ENCODE measurements at places on chromosomes 16 and 17. TPM values are rescaled to one million over a fixed set of nuclear protein-coding genes. Genes with fewer than 3 reads are reported as not detected.

The KRTAP9-4 gene
- polyA plus RNA-seq, result not detected

DNA sequence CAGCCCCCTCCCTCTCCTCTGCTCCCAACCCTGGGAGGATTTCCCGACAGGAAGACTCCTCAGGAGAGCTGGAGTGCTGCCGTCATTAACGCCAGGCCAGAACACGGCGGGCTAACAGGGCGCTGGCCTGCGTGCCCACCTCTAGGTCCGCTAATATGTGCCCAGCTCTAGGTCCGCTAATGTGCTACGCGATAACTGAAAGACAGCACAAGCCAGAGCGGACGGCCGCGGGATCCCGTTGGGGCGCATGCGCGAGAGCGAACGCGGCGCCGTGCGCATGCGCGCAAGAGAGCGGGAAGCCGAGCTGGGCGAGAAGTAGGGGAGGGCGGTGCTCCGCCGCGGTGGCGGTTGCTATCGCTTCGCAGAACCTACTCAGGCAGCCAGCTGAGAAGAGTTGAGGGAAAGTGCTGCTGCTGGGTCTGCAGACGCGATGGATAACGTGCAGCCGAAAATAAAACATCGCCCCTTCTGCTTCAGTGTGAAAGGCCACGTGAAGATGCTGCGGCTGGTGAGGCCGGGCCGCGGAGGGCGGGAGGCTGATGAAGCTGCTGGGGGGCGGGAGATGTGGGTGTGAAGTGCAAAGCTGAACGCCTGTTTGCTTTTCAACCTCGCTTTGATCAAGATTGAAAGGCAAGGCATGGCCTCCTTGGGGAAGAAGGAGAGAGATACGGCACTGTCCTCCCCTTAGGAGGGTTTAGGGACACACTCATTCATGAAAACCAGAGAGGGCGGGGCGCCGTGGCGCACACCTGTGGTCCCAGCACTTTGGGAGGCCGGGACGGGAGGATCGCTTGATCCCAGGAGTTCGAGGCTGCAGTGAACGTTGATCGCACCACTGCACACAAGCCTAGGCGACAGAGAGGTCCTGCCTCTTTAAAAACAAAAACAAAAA is at the start of gene CKLF:
Gene CKLF, plus strand, starts transcription at position 291 of the 892 bp plus-strand sequence. Its CDS starts 140 bp downstream, at position 431.
- DNase-seq, result peak; percentile 97

- no peak for DNase-seq
Measured at GRCh38 chr17:17121162-17121561, 78.9 kb downstream of the MPRIP start.

- no peak for DNase-seq
Measured at GRCh38 chr16:89723279-89724250, 2.2 kb downstream of the ZNF276 start.

DNA sequence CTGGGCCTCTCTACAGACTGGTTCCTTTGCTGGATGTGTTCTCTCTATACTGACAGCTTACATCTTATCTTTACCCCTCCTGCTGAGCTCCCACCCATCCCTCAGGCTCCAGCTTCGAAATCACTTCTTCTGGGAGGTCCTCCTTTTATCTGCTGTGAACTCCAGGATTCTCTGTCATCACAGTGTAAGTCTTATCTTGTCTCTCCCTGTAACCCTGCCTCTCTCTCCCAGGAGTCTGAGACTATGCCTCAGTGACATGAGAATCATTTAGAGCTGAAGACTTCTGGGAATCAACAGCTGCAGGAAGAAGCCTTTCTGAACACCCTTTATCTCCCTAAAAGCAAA is 148.1 kb upstream of the HS3ST3A1 start:
- DNase-seq, result no peak

GRCh38 chr17:46908068-46908737 is 14.8 kb upstream of the GOSR2 start:
- no peak for DNase-seq

DNA sequence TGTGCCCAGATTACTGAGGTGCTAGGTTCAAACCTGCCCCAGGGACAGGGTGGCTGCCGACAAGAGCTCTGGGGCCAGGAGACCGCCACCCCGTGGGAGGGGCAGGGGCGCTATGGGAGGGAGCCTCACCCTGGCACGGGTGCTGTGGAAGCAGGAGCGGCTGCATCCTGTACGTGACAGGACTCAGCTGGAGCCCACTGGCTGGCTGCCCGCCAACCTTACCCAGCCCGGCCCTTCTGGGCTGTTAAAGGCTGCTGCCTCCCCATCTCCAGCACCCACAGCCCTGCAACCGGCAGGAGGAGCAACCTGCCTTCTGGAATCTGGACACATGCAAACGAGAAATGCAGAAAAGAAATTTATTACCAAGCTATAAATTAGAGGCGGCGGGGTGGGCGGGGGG is 11.2 kb downstream of the PAM16 start:
- DNase-seq, result no peak

- DNase-seq, result no peak
Measured at GRCh38 chr16:30394592-30395154, 547 bp upstream of the ZNF48 start.

The RNF213 gene
- 102 TPM for polyA plus RNA-seq

DNA sequence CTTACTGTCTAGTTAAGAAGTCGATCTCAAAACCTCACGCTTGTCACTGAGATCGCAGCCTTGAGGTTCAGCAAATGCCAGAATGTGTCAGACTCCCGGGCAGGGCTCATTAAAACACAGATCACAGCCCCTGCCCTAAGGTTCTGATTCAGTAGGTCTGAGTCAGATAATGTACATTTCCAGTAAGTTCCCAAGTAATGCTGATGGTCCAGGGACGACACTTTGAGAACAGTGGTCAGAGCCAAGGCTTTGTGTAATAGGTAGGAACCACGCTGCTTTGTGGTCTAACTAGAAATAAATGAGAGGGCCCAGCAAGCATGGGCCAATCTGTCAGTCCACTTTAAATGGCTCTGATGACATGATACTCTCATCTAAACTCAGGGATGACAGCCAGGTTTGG is 228.6 kb downstream of the ZFHX3 start:
- no peak for DNase-seq

- no peak for DNase-seq
Measured at GRCh38 chr16:30491744-30492308, 19.3 kb downstream of the ITGAL start.

GRCh38 chr17:78114831-78115723 is 13.5 kb downstream of the TMC6 start:
- DNase-seq, result no peak

DNA sequence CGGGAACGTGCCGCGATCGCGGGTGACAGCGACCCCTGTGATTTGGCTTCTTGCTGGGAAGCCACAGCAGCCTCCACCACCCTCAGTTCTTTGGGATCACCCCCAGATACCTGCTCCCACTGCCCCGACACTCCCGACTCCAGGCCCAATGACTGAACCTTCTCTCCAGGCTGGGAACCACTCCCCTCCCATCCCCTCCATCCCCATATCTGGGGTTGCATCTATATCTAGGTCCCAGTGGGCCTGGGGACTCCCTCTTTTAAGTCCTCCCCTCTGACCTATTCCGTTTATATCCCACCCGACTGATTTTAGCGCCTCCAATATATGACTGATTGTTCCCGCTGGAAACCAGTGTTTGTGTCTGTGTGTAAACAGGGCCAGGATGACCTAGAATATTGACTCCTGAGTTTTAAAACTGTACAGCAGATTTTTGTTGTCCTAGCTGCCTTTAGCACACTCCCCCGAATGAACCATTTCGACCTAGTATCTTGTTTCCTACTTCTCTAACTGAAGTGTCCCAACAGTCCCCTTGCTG is 667 bp downstream of the PSMD3 start:
- DNase-seq, result no peak

The NPIPB6 gene
- polyA plus RNA-seq, result 2.4 TPM

The NME3 gene
- 26.1 TPM for polyA plus RNA-seq

DNA sequence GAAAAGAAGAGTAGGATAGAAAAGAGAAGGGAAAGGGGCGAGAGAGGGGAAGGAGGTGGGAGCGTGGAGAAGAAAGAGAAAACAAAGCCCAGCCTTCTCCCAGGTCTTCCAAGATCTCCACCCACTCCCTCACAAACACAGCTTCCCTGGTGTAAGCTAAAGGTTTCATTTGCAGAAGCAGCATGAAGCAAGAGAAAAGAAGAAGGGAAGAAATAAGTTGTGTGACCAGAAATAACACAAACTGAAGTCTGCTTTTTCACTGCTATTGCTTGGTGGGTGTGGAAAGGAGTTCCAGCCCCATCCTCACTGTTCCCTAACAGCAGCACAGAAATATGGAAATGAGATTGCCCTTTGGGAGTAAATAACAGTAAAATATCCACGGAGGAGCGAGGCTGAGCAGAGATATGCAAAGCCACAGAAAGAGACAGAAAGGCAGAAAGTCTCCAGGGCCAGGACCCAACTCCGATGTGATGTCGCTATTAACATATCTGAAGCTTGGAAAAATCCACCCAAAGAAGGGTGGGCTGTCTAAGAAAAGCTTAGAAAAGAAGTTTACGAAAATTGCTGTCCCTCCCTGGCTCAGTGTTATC is 10.3 kb upstream of the GAS7 start:
- DNase-seq, result no peak

DNA sequence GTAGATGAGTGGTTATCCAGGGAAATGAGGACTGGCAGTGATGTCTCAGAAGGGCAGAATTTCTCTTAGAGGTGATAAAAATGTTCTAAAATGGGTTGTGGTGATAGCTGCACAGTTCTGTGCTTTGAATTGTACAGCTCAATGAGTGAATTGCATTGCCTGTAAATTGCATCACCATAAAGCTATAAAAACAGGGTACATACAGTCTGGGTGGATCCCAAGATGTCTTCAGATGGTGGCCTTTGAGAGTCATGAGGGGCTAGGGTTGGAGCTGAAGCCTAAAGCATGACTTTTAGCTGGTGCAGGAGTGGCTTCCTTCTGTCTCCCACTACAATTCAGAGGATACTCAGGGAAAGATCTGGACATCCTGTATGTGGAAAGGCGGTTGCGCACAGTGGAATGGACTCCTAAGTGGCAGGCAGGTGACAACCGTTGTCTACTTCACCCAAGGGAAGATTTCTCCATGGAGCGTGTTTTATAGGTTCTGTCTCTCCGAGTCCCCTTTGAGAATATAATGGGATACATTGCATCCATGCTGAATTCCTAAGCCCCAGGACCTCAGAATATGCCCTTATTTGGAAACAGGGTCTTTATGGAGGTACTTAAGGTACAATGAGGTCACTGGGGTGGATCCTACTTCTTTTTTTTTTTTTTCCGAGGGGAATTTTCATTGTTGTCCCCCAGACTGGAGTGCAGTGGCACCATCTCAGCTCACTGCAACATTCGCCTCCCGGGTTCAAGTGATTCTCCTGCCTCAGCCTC is 1.6 kb upstream of the IL32 start:
- no peak for DNase-seq

The STX1B gene
- 0.85 TPM for polyA plus RNA-seq

DNA sequence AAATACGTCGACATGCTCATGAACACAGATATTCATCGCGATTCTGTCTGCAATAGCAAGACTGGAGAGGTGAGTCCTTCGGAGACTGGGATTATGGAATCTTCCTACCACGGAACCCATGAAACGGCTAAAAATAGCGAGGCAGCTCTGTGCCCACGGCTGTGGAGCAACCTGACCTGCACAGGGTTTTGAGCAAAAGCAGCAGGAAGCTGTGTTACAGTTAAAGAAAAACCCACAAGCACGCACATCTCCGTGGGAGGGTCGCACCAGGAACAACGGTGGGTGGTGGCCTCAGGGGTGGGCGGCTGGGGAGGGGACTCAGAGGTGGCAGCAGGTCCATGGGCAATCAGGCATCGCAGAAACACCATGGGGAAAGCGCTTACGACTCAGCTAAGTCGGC is 24.8 kb downstream of the SLC38A10 start:
- DNase-seq, result no peak

The CYBA gene
- polyA plus RNA-seq, result 66.8 TPM

- DNase-seq, result no peak
Measured at GRCh38 chr17:73549841-73550430, 94.3 kb downstream of the SDK2 start.

The TEKT5 gene
- 0.49 TPM for polyA plus RNA-seq

DNA sequence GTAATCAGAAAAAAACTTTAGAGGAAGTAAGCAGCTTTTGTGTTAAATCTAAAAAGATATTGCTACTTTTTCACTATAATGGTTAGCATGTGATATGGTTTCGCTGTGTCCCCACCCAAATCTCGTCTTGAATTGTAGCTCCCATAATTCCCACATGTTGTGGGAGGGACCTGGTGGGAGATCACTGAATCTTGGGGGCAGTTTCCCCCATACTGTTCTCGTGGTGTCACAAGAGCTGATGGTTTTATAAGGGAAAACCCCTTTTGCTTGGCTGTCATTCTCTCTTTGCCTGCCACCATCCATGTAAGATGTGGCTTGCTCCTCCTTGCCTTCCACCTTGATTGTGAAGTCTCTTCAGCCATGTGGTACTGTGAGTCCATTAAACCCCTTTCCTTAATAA is 117.1 kb downstream of the KCNJ2 start:
- no peak for DNase-seq

GRCh38 chr17:46883871-46884520 is 32.6 kb downstream of the WNT9B start:
- no peak for DNase-seq

DNA sequence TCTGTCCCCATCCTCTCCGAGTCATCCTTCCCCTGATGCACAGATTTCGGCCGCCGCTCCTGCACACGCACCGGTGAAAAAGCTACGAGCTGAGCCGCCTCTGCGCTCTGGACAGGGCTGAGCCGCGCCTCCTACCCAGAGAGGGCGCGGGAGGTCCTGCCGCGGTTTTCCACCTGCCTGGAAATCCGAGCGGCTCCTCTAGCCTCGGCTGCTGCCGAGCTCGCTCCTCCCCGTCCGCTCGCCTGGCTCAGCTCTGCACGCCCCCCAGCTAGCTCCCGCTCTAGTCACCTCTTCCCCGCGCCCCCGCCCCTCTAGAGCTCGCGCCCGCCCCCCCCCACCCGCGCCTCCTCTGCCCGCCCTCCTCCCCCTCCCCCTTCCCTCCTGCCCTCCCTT is 198 bp upstream of the SHISA9 start:
- DNase-seq, result no peak

The TEX19 gene
- polyA plus RNA-seq, result not detected

The SYT17 gene
- 15.4 TPM for polyA plus RNA-seq

The MEIOB gene
- polyA plus RNA-seq, result 0.37 TPM

- DNase-seq, result peak; percentile 44
Measured at GRCh38 chr17:32307658-32308057, 34.3 kb downstream of the C17orf75 start.

The TSPAN10 gene
- polyA plus RNA-seq, result 7.1 TPM

- DNase-seq, result no peak
Measured at GRCh38 chr17:53736516-53737240, 86.0 kb upstream of the KIF2B start.

The ALOX12 gene
- polyA plus RNA-seq, result 3.3 TPM

DNA sequence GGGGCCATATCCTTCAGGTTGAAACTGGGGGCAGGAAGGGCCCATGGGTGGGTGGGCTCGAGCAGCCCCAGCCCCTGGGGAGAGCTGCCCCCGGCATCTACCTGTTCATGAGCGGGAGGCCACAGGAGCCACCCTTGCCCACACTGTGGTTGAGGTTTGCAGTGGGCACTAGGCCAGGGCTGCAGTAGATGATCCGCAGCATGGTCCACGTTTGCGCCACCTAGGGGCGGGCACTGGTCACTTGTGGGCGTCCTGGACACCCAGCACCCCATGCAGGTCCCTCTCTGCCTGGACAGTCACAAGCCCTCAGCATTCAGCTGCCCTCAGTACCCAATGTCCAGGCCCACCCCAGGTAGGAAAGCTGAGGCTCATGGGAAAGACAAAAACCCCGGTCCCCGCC is 1.8 kb upstream of the JMJD8 start:
- DNase-seq, result peak; percentile 47

- DNase-seq, result no peak
Measured at GRCh38 chr17:74757502-74757901, 9.1 kb downstream of the NHERF1 start.

Measured in left lung (tissue), 14 donors.